ENCODE measurements at places on chromosomes 1 and 21.

GRCh38 chr1:71166178-71167173, 85.6 kb upstream of the ZRANB2 start:
- DNase-seq: no peak

DNA sequence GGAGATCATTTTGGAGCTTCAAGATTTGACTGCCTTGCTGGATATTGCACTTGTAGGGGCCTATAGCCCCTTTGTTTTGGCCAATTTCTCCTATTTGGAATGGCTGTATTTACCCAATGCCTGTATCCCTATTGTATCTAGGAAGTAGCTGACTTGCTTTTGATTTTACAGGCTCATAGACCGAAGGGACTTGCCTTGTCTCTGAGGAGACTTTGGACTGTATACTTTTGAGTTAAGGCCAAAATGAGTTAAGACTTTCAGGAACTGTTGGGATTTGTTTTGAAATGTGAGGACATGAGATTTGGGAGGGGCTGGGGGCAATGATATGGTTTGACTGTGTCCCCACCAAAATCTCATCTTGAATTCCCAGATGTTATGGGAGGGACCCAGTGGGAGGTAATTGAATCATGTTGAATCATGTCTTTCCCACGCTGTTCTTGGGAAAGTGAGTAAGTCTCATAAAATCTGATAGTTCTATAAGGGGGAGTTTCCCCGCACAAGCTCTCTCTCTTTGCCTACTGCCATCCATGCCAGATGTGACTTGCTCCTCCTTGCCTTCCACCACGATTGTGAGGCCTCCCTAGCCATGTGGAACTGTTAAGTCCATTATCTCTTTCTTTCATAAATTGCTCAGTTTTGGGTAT, 276.1 kb downstream of the LMX1A start:
- DNase-seq: no peak

DNA sequence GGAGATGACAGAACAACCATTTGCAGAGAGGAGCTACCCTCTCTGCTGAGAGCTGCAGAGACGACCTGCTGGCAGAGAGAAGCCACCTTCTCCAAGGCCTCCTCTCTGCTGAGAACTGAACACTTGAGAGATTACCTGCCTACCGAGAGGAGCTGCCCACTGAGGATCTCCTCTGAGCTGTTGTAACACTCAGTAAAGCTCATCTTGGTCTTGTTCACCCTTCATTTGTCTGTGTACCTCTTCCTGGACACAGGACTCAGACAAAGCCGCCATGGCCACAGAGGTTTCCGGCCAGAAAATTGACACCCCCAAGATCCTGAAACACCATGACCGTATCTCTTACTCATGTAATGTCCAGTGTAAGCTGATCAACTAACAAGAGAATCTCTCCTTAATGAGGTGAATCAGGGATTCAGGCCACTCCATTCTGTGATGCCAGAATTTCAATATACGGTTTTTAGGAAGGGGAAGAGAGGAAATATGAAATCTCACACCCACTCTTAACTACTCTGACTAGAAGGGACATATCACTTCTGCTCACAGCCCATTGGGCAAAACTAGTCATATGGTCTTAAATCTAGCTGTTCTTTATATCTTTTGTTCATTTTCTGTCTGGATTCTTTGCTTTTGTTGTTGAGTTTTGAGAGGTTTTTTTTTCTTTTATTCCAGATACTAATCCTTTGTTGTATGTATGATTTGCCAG, 83.8 kb downstream of the RHOU start:
- peak; percentile 63 for DNase-seq

GRCh38 chr1:67468066-67468718, 38.0 kb upstream of the SERBP1 start:
- DNase-seq: no peak

- DNase-seq: peak; percentile 57
Measured at GRCh38 chr21:42238185-42238934, 19.4 kb downstream of the ABCG1 start.

DNA sequence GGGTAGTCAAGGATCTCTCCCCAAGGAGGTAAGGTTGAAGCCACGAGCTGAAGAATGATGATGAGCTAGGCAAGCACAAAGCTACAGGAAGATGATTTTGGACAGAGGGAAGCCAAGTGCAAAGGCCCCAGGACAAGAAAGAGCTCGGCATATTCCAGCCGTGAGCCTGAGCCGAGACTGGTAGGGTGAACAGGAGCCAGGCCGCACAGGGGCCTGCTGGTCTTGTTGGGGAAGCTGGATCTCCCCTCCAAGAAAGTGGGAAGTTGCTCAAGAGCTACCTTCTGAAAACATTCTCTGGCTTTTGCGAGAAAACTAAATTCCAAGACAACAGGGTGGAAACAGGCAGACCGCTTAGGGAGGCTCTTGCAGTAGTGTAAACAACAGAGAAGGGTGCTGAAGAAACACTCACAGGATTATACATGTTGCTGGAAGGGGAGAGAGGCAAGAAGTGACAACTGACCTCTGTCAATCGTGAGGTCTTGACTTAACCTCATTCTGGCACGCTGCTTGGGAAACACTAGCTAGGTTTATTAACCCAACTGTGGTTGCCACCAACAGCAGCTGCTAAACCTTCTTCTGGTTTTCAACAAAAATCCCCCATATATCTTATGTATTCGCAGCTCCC, 625.2 kb downstream of the SMYD3 start:
- no peak for DNase-seq

All from suppressor macrophage (primary cell).